Retina (tissue), 1 donor: ENCODE measurements at places on chromosomes 6 and 20.

GRCh38 chr20:49285233-49285668 lies 7.4 kb upstream of the ZNFX1 start:
- no peak for DNase-seq

GRCh38 chr6:170516783-170517616 lies 36.1 kb downstream of the PSMB1 start:
- DNase-seq = peak; percentile 57

DNA sequence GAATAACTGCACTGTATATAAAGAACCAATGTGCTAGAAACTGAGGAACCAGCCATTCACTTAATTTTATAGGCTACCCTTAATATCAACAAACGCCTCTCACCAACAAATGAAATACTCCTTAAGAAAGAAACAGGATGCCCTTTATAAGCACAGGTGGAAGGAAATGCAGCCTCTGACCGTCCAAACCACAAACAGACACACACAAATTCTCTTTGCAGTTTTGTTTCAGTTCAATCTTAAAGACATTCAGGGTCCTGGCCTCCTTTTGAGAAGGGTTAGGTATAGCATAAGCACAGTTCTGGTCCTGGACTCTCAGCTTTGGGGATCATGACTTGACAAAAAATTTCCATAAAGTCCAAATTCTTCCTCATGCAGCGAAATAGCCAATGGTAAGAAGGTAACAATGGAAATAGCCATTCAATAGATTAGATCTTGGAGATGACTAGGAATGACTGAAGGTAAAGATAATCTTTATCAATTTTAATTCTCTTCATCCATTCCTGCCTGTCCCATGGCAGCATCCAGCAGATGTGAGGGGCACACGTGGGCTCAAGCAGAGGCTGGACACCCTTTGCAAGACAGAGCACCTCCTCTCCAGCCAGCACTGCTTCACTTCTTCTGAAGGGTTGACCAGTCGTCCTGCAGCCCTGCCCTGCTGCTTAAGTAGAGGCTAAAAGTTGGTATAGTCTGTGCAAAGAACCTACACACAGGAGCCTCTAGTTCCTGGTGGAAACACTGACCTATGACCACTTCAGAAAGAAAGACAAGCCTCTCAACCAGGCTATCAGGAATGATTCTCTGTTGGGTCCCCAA lies 123.9 kb downstream of the CD83 start:
- no peak for DNase-seq

- DNase-seq = peak; percentile 75
Measured at GRCh38 chr6:21666853-21667681, 73.5 kb downstream of the SOX4 start.

- no peak for DNase-seq
Measured at GRCh38 chr6:111761783-111762312, 111.4 kb downstream of the FYN start.

DNA sequence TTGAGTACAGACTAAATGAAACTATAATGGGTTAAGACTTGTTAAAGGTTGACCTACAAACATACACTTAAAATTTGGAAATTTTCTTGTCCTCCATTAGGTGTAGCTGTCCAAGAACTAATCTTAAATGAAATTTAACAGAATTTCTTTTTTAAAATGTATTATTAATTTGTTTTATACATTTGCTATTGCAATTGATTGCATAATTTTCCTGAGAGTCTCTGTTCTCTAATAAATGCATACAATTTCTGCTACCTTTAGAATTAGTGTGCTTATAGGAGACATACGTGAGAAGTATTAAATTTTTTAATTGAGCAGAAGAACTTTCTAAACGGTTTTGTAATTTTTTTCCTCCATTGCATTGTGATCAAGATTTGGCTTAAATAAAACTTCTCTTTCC lies 1.5 kb downstream of the FAM135A start:
- no peak for DNase-seq

- peak; percentile 54 for DNase-seq
Measured at GRCh38 chr20:52083627-52084232, 107.8 kb downstream of the ZFP64 start.

DNA sequence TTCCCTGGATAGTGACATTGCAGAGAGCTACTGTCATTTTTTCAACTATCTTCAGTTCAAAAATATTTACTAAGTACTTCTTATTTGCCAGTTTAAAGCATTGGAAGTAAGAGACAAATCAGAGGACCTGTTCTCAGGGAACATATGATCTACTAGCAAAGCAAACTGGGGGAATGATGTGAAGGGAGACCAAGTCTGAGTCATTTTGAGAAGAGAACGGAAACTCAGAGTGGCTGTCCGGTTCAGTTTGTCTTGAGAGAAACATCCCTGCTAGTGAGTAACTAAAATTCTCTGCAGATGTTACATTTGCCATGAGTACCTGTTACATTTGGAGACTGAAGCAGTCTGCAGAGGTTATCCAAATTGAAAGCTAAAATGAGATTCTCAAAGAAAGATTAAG lies 118.3 kb downstream of the KCNQ5 start:
- no peak for DNase-seq

- no peak for DNase-seq
Measured at GRCh38 chr6:151617539-151617938, 123.7 kb downstream of the CCDC170 start.

GRCh38 chr6:167469672-167470071 lies 144.8 kb downstream of the TTLL2 start:
- peak; percentile 53 for DNase-seq

GRCh38 chr20:35660122-35660937 lies 4.4 kb downstream of the CPNE1 start:
- DNase-seq = no peak

- no peak for DNase-seq
Measured at GRCh38 chr6:72715119-72715518, 93.3 kb downstream of the KCNQ5 start.
